ENCODE measurements at places on chromosomes 2 and 18. TPM values are rescaled to one million over a fixed set of nuclear protein-coding genes. Genes with fewer than 3 reads are reported as not detected.

Gene ZBTB7C
- not detected for total RNA-seq

Gene SERPINB2
- total RNA-seq = not detected

Gene SCYGR4
- total RNA-seq = not detected

DNA sequence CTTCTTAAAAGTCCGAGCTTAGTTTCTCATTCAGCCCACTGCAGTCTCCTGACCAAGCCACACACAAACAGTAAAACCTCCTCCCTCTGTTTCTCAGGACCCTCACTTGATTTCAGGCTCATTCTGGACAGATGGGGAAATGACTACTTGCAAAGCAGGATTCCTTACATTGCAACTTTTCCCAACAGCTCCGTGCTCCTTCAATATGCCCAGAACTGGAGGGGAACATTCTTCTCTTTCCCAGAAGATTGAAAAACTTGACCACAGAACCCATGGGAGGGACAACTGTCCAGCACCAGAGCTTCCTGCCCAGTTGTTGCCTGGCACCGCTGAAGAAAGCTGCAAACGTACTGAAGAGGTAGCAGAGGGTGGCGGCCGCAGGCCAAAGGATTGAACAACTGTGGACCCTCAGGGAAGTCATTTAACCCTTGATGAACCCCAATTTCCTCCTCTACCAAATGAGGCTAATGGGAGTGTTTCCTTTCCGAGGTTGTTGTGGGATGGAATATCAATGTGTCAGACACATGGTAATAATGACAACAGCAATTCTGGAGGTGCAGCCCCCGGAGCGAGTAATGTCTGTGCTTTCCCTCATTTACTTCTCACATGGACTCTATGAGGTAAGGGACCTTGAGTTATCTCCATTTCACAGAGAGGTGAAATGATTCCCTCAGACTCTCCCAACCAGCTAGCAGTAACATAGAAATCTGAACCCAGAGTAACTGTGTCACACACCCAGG lies 25.0 kb downstream of the BCL11A start:
- H3K36me3 ChIP-seq = no peaks in the 10 kb centered on the region
- peaks cover 42% of the 10 kb centered on the region for H3K27me3 ChIP-seq
- no peak overlapping the region for H3K27ac ChIP-seq
- H3K4me1 ChIP-seq = peaks cover 15% of the 10 kb centered on the region
- no peak for DNase-seq

GRCh38 chr2:27921424-27921823 lies 30.9 kb downstream of the BABAM2 start:
- no peak overlapping the region for H3K27ac ChIP-seq
- no peaks in the 10 kb centered on the region for H3K27me3 ChIP-seq
- H3K4me3 ChIP-seq = no peak overlapping the region
- peaks cover 22% of the 10 kb centered on the region for H3K36me3 ChIP-seq

- peaks cover 8% of the 10 kb centered on the region for H3K4me1 ChIP-seq
- H3K27ac ChIP-seq = no peak overlapping the region
- peaks cover 18% of the 10 kb centered on the region for H3K27me3 ChIP-seq
Measured at GRCh38 chr18:22871809-22872525, 61.2 kb upstream of the RBBP8 start.

Gene C2orf66
- not detected for total RNA-seq

GRCh38 chr2:232982926-232983668 lies 30.0 kb downstream of the NGEF start:
- H3K36me3 ChIP-seq = peaks cover 6% of the 10 kb centered on the region
- DNase-seq = no peak
- peaks cover 4% of the 10 kb centered on the region for H3K4me1 ChIP-seq
- no peak overlapping the region for H3K4me3 ChIP-seq
- no peak overlapping the region for H3K27ac ChIP-seq

DNA sequence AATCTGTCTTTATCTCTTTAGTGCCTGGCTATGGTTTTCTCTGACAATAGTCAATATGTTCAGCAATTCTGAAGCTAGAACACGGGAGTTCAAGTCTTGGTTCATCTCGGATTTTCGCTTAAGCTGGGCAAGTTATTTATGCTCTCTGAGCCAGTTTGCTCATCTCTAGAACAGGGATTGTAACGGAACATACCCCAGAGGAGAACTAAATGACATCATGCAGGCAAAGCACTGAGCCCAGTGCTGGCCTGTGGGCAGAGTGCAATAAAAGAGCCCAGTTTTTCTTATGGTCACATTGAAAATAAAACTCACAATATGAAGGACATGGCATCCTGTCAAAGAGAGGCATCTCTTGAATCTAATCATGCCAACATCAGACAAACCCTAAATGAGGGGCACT lies 143.9 kb downstream of the ZBTB7C start:
- no peak overlapping the region for H3K27ac ChIP-seq
- H3K27me3 ChIP-seq = no peaks in the 10 kb centered on the region
- DNase-seq = no peak
- H3K36me3 ChIP-seq = no peaks in the 10 kb centered on the region

Gene ZBTB14
- total RNA-seq = 22.6 TPM

- H3K27me3 ChIP-seq = no peaks in the 10 kb centered on the region
- no peak overlapping the region for H3K27ac ChIP-seq
- peaks cover 26% of the 10 kb centered on the region for H3K36me3 ChIP-seq
- DNase-seq = no peak
- no peak overlapping the region for H3K4me3 ChIP-seq
Measured at GRCh38 chr2:23757686-23758433, 169.1 kb downstream of the ATAD2B start.

Gene DLX1
- not detected for total RNA-seq

Gene RFX8
- total RNA-seq = not detected

Gene HMSD
- total RNA-seq = 4.4 TPM

GRCh38 chr18:5253910-5254309 lies 41.6 kb downstream of the ZBTB14 start:
- H3K27ac ChIP-seq = no peak overlapping the region
- DNase-seq = no peak
- H3K36me3 ChIP-seq = no peaks in the 10 kb centered on the region
- peaks cover 15% of the 10 kb centered on the region for H3K27me3 ChIP-seq
- no peak overlapping the region for H3K4me3 ChIP-seq

DNA sequence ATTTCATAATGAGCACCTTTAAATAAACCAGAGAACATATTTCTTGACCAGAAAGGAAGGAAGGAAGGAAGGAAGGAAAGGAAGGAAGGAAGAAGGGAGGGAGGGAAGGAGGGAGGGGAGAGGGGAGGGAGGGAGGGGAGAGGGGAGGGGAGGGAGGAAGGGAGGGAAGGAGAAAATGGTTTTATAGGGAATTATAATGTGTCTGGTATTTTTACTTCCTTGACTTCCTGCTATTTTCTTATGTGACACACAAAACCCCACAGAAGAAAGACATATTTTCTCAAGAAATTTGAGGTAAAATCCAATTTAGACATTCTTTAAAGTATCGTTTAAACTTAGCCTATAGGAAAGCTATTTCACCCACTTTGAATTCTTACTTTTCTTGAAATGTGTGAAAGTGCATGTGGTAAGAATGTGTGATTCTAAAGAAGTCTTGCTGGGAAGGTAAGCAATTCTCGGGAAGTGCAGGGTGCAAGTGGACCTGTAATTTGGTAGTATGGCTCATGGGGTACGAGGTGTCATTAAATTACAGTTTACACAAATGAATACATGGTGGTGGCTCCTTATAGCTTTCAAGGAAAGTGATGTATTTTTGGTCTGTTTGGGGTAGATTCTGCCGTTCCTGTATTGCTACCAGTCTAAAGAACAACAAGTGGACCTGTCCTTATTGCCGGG lies 18.0 kb downstream of the RNF125 start:
- peaks cover 30% of the 10 kb centered on the region for H3K36me3 ChIP-seq
- H3K4me3 ChIP-seq = no peak overlapping the region
- no peak for DNase-seq
- no peaks in the 10 kb centered on the region for H3K27me3 ChIP-seq
- peaks cover 43% of the 10 kb centered on the region for H3K4me1 ChIP-seq
